ENCODE measurements at places on chromosomes 12 and 14.

GRCh38 chr12:52382854-52383253, 2.6 kb downstream of the KRT84 start:
- no peak for DNase-seq

DNA sequence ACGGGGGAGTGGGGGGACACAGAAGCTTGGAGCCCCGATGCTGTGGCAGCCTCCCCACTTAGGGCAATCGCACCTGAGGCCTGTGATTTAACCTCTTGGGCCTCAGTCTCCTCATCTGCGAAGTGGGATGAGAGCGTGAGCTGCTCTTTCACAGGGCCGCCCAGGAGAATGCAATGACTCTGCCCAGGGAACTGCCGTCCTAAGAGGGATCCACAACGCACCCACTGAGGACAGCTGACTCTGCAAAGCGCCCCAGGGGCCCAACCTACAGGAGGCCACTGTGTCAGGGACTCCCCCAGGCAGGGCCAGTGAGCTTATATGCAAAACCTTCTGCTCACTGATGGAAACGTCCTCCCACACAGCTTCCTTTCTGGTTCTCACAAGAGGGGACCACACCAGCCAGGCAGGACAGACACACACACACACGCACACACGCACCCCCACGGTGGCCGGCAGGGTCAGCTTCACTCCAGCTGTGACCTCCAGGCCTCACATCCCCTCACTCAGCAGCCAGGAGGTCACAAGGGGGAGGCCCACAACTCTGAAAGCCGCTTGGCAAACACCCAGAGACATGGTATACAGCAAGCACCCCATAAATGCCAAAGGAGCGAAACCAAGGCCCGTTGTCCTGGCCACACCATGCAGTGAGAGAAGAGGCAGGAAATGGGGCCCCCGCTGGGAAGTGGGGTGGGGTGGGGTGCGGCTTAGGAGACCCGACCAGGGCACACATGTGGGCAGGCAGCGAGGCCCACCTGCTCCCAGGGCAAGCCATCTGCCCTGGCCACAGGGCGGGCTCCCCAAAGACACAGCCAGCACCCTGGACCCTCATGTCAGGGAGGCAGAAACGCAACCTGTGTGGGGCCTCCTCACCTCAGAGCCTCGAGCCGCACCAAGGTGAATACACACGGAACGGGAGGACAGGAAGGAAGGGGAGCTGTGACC, 73.3 kb downstream of the NCOR2 start:
- no peak for DNase-seq

- DNase-seq = peak; percentile 80
Observed at GRCh38 chr12:93002293-93003054, 73.4 kb upstream of the EEA1 start.

GRCh38 chr12:80443974-80444666, at the start of gene PTPRQ:
PTPRQ (plus strand) TSS chr12:80444235; CDS start chr12:80444346, 111 bp downstream.
- DNase-seq = no peak

- no peak for DNase-seq
Observed at GRCh38 chr14:40414386-40414785, 982.2 kb upstream of the FBXO33 start.

GRCh38 chr14:24607081-24607480, 2.4 kb downstream of the GZMH start:
- DNase-seq = no peak

DNA sequence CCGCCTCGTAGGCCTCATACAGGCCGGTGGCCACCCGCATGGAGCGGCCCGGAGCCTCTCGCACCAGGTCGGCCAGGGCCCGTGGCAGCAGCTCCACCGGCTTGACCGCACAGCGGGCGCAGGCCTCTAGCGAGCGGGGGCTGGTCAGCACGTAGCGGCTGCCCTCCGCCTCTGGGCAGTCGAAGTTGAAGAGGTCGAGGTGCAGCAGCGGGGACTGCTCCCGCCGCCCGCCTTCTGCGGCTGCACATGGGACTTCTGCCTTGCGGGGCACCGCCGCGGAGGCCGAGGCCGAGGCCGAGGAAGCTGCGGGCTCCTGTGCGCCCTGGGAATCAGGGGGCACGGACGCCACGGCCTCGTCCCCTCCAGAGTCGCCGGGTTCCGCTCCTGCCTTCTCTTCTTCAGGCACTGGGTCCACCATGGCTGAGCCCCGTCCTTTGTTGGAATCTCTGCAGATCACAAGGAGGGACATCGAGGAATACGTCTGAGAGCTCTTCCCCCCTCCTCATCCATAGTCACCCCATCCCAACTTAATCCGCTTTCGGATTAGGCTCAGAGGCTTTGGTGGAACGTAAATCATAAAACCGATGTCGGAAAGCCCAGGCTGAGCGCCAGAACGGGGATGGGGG, 1.4 kb downstream of the CCDC177 start:
- no peak for DNase-seq

GRCh38 chr12:90250042-90250441, 541.4 kb upstream of the ATP2B1 start:
- no peak for DNase-seq

GRCh38 chr14:99892406-99892805, 99.2 kb downstream of the EML1 start:
- DNase-seq = no peak

DNA sequence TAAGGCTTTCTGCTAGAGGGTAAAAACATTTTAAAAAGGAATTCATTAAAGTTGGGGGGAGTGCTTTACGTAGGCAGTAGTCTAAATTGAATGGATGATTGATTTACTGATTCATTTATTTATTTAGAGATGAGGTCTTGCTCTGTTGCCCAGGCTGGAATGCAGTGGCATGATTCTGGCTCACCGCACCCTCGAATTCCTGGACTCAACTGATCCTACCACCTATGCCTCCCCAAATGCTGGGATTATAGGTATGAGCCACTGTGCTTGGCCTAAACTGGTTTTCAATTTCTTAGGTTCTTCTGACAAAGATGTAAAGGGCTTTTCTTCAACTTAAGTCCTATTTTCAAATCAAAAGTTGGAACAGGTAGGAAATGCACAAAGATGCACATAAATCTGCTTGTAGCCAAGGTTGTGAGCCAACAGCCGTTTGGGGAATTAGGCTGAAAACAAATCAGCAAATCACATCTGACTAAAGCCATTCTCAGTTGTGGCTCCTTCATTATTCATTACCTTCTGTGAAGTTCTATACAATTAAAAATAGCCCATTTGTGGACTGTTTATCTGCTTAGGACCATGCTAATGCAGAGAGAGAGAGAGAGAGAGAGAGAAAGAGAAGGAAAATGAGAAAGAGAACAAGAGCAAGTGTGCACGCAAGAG, 218.0 kb downstream of the PPM1H start:
- no peak for DNase-seq

DNA sequence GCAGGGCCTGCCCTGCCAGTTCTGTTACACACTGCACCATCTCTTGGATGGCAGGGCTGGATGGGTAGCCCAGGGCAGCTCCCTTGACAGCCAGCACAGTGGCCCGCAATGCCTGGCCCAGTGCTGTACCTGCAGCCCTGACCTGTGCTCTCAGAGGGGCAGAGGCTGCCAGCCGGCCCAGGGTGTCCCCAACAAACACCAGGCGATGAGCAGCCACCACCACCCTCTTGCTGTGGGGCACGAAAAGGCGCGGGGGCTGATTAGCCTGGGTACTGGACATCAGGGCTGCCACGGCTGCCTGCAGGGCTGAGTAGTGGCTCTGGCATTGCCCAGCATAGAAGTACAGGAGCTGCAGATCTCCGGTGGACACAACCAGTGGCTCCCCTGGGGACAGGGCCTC, 4.6 kb upstream of the SLC22A17 start:
- no peak for DNase-seq

DNA sequence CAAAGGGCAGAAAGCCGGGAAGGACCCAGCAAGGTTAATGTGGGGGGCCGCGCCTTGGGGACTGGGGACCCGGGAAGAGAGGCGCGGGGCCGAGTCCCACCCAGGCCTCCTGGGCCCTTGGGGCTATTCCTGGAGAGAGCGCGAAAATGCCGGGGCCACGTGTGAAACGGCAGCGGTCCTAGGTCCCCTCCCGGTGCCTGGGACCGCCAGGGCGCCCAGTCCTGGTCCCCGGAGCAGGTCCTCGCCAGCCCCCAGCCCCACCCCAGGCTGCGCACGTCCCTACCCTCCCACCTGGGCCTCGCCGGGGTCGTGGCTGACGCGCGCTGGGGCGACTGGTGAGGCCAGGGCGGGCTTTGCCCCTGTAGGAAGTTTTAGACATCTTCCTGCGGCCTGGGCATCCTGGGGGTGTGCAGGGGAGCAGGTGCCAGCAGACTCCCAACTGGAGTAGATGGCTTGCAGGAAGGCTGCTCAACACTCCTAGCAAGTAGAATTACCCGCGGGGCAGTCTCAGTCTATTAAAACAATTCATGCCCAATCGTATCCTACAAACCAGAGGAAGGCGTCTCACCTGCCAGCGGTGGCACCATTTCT, 708 bp downstream of the FAR2 start:
- DNase-seq = no peak

DNA sequence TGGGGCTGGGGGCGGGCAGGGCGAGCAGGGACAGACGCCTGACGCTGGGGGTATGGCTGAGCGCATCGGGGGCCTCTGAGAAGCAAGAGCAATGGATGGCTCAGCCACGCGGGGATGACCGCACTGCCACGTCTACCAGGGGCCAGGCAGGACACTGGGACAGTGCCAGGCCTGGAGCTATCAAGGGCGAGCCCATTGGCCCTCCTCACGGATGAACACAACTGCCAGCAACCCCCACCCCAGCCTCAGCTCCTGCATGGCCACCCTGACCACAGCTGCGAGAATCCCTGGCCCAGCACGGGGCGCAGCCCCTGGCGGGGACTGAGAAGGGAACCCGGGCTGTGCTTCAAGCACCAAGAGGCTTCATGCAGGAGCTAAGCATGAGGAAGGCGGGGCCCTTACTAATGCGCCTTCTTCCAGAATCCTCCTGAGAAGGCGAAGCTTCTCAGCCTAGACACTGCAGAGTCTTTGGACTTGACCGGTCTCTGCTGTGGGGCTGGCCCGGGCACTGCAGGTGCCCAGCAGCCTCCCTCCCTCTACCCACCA, 9.5 kb downstream of the ARL6IP4 start:
- DNase-seq = no peak

DNA sequence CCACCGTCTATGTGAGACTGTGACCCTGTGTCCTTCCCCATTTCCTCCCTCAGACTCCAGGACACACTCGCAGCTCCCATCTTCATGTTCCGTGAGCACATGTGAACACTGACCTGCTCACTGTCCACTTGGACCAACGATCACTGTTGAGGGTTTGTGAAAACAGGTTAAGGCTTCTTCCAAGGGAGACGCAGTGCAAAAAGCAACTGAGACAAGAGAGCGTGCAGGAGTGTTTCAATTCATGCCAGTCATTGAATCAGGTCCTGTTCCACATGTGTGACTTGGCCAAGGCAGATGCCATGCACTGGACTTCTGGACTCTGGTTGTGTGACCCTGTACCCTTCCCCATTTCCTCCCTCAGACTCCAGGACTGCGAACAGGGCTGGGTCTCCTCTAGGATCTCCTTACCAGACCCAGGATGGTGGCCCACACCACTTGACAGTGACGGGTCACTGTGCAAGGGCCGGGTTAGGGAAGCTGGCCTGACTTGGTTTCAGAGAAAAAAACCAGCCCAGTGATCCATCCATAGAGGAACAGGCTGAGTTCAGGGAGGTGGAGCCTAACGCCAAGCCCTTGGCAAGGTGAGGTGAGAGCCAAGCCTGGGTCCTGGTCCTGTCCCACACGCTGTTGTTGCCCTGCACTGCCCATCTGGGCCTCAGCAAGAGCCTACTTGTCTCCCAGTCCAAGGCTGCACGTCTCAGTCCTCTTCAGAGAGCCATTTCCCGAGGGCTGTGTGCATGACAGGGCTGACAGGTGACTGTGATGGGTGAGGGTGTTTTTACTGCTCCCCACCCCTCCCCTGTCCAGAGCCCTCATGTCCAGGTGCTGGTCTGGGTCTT, 5.7 kb upstream of the KRT5 start:
- DNase-seq = no peak

- no peak for DNase-seq
Observed at GRCh38 chr12:110921262-110921661, 883 bp upstream of the MYL2 start.

- peak; percentile 49 for DNase-seq
Observed at GRCh38 chr12:117521346-117521745, 159.9 kb upstream of the NOS1 start.

DNA sequence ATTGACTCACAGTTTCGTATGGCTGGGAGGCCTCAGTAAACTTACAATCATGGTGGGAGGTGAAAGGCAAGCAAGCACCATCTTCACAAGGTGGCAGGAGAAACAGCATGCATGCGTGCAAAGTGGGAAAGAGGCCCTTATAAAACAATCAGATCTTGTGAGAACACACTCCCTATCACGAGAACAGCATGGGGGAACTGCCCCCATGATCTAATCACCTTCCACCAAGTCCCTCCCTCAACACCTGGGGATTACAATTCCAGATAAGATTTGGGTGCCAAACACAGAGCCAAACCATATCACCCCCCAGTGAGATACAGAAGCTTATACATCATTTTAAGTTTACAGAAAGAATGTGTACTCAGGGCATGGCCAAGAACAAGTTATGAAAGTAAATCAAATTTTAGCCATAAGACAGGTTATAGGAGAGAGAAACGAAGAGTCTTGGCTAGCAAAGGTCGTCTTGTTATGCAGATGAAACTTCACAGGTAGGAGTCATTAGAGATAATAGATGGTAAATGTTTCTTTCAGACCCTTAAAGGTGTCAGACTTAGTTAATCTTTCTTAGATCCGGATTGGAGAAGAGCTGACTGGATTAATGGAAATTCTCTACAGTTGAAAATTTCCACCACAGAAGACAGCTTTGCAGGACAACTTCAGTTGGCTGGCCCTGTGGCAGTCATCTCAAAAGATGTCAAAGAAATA, 79.8 kb upstream of the SEL1L start:
- DNase-seq = no peak

GRCh38 chr14:88628462-88628861, 65.6 kb downstream of the ZC3H14 start:
- DNase-seq = no peak

DNA sequence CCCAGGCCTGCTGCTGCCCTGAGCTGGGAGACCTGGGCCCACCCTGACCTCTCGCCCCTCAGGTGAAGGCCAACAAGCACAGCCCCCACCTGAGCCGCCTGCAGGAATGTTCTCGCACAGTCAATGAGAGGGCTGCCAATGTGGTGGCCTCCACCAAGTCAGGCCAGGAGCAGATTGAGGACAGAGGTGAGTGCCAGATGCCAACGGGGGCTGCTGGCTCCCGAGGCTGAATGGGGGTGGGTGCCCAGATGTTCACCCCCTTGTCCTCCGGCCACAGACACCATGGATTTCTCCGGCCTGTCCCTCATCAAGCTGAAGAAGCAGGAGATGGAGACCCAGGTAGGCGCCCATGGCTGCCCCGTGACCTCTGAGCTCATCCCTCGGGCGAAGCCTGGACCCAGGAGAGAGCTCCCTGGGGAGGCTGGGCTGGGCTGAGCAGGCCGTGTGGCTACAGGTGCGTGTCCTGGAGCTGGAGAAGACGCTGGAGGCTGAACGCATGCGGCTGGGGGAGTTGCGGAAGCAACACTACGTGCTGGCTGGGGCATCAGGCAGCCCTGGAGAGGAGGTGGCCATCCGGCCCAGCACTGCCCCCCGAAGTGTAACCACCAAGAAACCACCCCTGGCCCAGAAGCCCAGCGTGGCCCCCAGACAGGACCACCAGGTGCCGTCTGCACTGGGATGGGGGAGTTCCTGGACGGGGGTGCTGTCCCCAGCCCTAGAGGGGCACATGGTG, 25.8 kb downstream of the HIP1R start:
- no peak for DNase-seq

All from stromal cell of bone marrow (primary cell).